Left lung (tissue), 14 donors: ENCODE measurements at places on chromosomes 2 and 18. TPM values are rescaled to one million over a fixed set of nuclear protein-coding genes. Genes with fewer than 3 reads are reported as not detected.

MORN2 gene
- 36.6 TPM for polyA plus RNA-seq

GRCh38 chr18:6352275-6352674 lies 62.4 kb downstream of the L3MBTL4 start:
- H3K27me3 ChIP-seq, result no peaks in the 10 kb centered on the region
- H3K36me3 ChIP-seq, result no peaks in the 10 kb centered on the region
- H3K27ac ChIP-seq, result no peak overlapping the region
- H3K4me1 ChIP-seq, result no peaks in the 10 kb centered on the region

- H3K4me3 ChIP-seq, result no peak overlapping the region
- H3K27me3 ChIP-seq, result no peaks in the 10 kb centered on the region
- H3K4me1 ChIP-seq, result no peaks in the 10 kb centered on the region
- no peak for DNase-seq
These were observed 60.7 kb upstream of the ARHGAP15 start for GRCh38 chr2:143068509-143068908.

DNA sequence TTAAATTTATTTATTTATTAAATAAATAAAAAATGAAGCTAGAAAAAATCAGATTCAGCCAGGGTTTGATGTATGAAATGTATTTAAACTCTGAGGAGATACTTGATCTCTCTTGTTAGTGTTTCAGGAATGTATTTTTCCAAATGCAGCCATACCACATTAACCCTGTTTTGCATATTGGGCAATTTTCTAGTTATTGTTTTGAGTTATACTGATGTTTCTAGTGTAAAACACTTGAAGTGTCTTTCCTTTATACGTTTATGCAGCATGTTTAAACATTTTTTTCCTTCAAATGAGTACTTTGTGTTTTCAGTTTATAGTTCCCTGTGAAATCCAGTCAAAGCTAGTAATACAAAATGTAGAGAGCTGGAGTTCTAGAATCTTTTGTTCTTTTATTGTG lies 69.9 kb downstream of the WDR7 start:
- DNase-seq, result no peak
- no peaks in the 10 kb centered on the region for H3K27me3 ChIP-seq
- H3K4me3 ChIP-seq, result no peak overlapping the region
- peaks cover 21% of the 10 kb centered on the region for H3K36me3 ChIP-seq
- no peaks in the 10 kb centered on the region for H3K4me1 ChIP-seq

GRCh38 chr2:62145478-62146100 lies 50.3 kb upstream of the B3GNT2 start:
- no peaks in the 10 kb centered on the region for H3K27me3 ChIP-seq
- no peak overlapping the region for H3K4me3 ChIP-seq
- DNase-seq, result no peak
- no peaks in the 10 kb centered on the region for H3K36me3 ChIP-seq
- H3K4me1 ChIP-seq, result no peaks in the 10 kb centered on the region

DNA sequence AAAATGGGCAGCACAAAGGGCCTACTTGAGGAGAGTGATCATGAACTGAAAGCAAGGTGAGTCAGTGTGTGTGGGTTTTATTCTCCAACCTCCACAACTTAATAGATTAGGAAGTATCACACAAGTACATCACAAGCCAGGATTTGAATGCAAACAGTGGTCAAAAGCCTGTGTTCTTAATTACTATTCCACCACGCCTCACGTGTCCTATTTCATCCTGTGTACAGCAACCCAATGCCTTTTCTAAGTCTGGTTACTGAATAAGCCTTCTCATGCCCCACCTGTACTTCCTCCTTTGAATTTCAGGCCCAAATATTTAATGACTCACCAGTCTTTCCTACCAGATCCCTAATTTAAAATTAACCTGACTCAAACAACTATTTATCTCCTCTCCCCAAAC lies 755.7 kb upstream of the SLC8A1 start:
- H3K4me1 ChIP-seq, result no peaks in the 10 kb centered on the region
- no peak for DNase-seq
- H3K4me3 ChIP-seq, result no peak overlapping the region
- no peaks in the 10 kb centered on the region for H3K36me3 ChIP-seq
- no peaks in the 10 kb centered on the region for H3K27me3 ChIP-seq
- no peak overlapping the region for H3K27ac ChIP-seq

MOGAT1 gene
- polyA plus RNA-seq, result not detected

PRADC1 gene
- polyA plus RNA-seq, result 12.4 TPM

DNA sequence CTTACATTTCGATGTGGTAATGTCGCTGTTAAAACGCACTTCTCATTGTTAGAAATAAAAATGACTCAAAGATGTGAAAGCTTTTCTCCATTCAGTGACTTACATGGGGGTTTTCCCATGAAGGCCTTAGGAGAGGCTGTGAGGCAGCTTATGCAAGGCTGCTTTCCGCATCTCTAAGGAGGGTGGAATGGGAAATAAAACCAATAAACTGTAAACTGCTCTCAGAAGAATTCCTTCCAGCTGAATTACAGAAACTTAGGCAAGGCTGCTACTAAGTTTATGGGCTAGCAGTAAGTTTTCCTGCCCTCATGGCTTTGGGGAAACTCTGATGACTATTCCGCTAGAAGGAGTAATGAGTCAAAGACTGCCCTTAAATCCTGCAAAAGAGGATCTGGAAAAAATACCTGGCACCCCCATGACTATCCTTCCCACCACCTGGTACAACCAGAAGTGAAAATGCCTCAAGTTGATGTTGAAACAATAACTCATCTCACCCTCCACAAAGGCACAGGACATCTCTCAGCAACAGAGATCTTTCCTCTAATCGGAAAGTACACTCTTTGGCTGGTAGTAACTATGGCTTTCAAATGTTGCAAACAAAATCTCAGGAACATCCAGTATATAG lies 97.7 kb upstream of the SMAD7 start:
- peaks cover 12% of the 10 kb centered on the region for H3K4me1 ChIP-seq
- no peak for DNase-seq
- no peaks in the 10 kb centered on the region for H3K36me3 ChIP-seq
- H3K27ac ChIP-seq, result no peak overlapping the region
- no peaks in the 10 kb centered on the region for H3K27me3 ChIP-seq

GRCh38 chr2:241496003-241496707 lies 12.2 kb downstream of the STK25 start:
- DNase-seq, result peak; percentile 68
- H3K4me1 ChIP-seq, result no peaks in the 10 kb centered on the region
- H3K36me3 ChIP-seq, result no peaks in the 10 kb centered on the region
- H3K27me3 ChIP-seq, result no peaks in the 10 kb centered on the region

GRCh38 chr2:121255358-121255757 lies 29.6 kb downstream of the TFCP2L1 start:
- H3K27ac ChIP-seq, result peak overlapping the region; percentile 51
- peaks cover 14% of the 10 kb centered on the region for H3K27me3 ChIP-seq
- peak; percentile 63 for DNase-seq
- H3K4me3 ChIP-seq, result no peak overlapping the region
- H3K4me1 ChIP-seq, result no peaks in the 10 kb centered on the region
- no peaks in the 10 kb centered on the region for H3K36me3 ChIP-seq

- no peaks in the 10 kb centered on the region for H3K36me3 ChIP-seq
- no peak for DNase-seq
- H3K27ac ChIP-seq, result no peak overlapping the region
These were observed 29.4 kb upstream of the MBP start for GRCh38 chr18:77161961-77162360.

- DNase-seq, result no peak
- no peaks in the 10 kb centered on the region for H3K27me3 ChIP-seq
- H3K36me3 ChIP-seq, result no peaks in the 10 kb centered on the region
- H3K4me1 ChIP-seq, result no peaks in the 10 kb centered on the region
These were observed 348.4 kb upstream of the RAB12 start for GRCh38 chr18:8260827-8261226.

DNA sequence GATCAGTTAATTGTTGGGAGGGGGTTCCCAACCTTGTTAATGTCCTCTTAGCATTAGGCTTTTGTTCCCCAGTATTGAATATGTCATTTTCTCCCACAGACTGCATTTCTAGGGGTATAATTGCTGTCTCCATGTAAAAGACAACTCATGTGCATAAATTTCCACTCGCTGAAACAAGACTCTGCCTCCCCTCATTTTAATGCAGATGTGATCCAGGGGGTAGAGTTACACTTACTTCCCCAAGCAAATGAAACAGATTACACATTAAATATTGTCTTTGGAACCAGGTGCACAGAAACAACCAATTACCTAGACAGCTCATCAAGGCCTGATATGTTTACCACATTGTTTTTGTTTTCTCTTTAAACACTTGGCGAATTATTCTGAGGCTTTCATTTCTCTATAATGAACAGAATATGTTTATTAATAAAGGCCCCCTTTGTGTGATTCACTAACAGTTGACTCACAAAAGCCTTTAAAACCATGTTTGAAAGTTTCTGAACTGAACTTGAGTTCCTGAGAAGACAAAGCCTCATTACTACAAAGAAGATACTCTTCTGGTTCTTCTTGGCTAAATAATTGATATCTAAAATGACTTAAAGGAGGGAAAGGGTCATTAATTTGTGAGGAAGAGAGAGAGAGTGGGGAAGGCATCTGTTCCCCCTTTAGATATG lies 15.0 kb upstream of the ACVR1 start:
- no peak overlapping the region for H3K27ac ChIP-seq
- no peaks in the 10 kb centered on the region for H3K27me3 ChIP-seq
- no peak for DNase-seq
- H3K36me3 ChIP-seq, result no peaks in the 10 kb centered on the region
- no peaks in the 10 kb centered on the region for H3K4me1 ChIP-seq

DNA sequence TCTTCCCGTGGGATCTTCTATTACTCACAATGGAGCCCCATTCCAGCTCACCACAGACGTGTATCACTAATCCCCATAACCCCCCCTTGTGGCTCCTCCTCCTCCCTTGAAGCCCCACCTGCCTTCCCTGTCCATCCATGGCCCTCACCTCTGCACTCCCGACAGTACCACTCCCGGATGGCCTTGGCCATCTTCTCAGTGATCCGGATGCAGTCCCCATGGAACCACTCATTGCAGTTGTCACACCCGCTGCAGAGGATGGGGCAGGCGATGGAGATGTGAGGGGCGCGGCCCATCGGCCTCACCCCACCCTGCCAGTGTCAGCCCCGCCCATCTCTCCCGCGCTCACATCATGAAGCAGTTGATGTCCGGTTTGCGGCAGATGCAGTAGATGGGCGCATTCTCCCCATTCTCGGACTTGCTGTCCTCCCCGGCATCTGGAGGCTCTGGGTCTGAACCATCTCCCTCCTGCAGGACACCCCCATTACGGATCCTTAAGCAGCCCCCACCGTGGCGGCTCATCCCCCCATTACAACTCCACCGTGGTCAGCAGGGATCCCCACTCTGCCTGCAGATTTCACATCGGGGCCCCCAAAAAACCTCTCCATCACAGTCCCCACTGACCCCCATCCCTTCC lies 983 bp downstream of the CXXC1 start:
- H3K36me3 ChIP-seq, result no peaks in the 10 kb centered on the region
- H3K4me3 ChIP-seq, result peak overlapping the region; percentile 73
- peak overlapping the region; percentile 90 for H3K27ac ChIP-seq
- H3K27me3 ChIP-seq, result no peaks in the 10 kb centered on the region

POTEI gene
- 0.93 TPM for polyA plus RNA-seq

DNA sequence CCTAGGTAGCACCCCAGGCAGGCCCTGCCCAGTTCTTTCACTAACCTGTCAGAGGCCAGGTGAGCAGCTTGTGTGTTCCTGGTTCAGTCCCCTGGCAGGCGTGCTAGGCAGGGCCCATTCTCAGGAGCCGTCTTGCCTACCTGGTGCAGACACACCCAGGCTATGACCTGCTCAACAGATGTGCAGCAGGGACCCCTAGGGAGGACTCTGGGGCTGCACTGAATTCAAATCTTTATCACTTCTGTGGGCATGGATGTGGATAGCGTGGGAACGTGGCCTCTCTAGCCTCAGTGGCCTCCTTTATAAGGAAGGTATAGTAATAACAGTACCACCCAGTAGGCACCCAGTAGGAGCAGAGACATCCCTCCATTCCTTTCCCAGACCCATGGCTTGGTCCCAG lies 48.4 kb downstream of the PLEKHB2 start:
- no peaks in the 10 kb centered on the region for H3K4me1 ChIP-seq
- no peak overlapping the region for H3K27ac ChIP-seq
- no peaks in the 10 kb centered on the region for H3K36me3 ChIP-seq

GRCh38 chr2:240611601-240612210 lies 13.6 kb upstream of the GPR35 start:
- no peak for DNase-seq
- H3K27ac ChIP-seq, result peak overlapping the region; percentile 53
- no peaks in the 10 kb centered on the region for H3K27me3 ChIP-seq

DNA sequence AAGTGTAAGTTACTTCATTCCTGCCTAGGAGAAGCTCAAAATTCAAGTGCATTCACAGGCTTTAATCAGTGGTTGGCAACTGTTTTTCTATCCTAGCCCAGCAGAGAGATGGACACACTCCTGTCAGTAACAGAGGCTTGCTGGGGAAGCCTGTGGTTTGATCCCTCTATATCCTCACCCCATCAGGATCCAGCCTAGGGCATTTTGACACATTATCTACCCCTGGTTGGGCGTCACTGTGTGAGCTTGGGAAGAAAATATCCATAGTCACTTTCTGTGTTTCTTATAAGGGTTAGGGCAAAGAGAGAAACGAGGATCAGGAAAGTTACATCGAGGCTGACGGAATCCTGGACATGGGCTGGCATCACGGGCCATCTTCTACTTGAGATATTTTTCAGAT lies 10.0 kb downstream of the NT5DC4 start:
- H3K36me3 ChIP-seq, result no peaks in the 10 kb centered on the region
- no peak for DNase-seq
- H3K4me1 ChIP-seq, result peaks cover 35% of the 10 kb centered on the region
- H3K27me3 ChIP-seq, result no peaks in the 10 kb centered on the region
- H3K27ac ChIP-seq, result no peak overlapping the region
- H3K4me3 ChIP-seq, result no peak overlapping the region

LBX2 gene
- polyA plus RNA-seq, result 0.14 TPM

- no peaks in the 10 kb centered on the region for H3K36me3 ChIP-seq
- H3K4me3 ChIP-seq, result no peak overlapping the region
- no peaks in the 10 kb centered on the region for H3K27me3 ChIP-seq
- DNase-seq, result no peak
- no peak overlapping the region for H3K27ac ChIP-seq
These were observed 55.1 kb downstream of the ATP8B1 start for GRCh38 chr18:57747809-57748680.

GRCh38 chr2:241720560-241720959 lies 13.9 kb upstream of the D2HGDH start:
- DNase-seq, result no peak
- H3K4me3 ChIP-seq, result no peak overlapping the region
- H3K27ac ChIP-seq, result no peak overlapping the region
- no peaks in the 10 kb centered on the region for H3K27me3 ChIP-seq
- H3K4me1 ChIP-seq, result no peaks in the 10 kb centered on the region
- no peaks in the 10 kb centered on the region for H3K36me3 ChIP-seq

DNA sequence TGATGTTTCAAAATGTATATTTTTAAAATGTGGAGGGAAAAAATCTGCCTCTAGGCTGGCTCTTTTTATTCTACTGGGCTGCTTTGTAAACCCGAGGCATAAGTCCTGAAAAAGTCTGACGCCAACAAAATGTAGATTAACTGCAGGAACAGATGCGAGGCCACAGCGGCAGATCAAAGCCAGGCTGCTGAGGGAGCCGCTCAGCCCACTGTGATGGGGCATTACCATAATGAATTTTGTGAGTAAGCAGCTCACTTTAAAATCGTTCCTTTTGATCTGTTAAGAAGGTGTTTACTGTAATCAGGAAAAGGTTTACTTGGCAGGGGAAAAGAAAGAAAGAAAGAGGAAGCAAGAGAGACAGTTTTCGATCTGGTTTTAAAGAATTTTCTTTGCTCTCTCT lies 269.0 kb downstream of the ICOS start:
- H3K4me3 ChIP-seq, result no peak overlapping the region
- no peak for DNase-seq
- no peak overlapping the region for H3K27ac ChIP-seq
- H3K27me3 ChIP-seq, result no peaks in the 10 kb centered on the region
- H3K4me1 ChIP-seq, result no peaks in the 10 kb centered on the region
